ENCODE measurements at places on chromosomes 7 and 10. TPM values are rescaled to one million over a fixed set of nuclear protein-coding genes. Genes with fewer than 3 reads are reported as not detected.

Gene LAMB1
- total RNA-seq = 117 TPM

Gene AGBL3
- total RNA-seq = 0.28 TPM

Gene MNX1
- not detected for total RNA-seq

Gene PPP1R17
- not detected for total RNA-seq

Gene CALHM3
- not detected for total RNA-seq

Gene NEUROG3
- total RNA-seq = not detected

Gene AOAH
- not detected for total RNA-seq

- DNase-seq = no peak
Observed at GRCh38 chr7:151008511-151009323, 15.6 kb downstream of the ATG9B start.

- DNase-seq = no peak
Observed at GRCh38 chr7:140732416-140732815, 35.9 kb downstream of the NDUFB2 start.

DNA sequence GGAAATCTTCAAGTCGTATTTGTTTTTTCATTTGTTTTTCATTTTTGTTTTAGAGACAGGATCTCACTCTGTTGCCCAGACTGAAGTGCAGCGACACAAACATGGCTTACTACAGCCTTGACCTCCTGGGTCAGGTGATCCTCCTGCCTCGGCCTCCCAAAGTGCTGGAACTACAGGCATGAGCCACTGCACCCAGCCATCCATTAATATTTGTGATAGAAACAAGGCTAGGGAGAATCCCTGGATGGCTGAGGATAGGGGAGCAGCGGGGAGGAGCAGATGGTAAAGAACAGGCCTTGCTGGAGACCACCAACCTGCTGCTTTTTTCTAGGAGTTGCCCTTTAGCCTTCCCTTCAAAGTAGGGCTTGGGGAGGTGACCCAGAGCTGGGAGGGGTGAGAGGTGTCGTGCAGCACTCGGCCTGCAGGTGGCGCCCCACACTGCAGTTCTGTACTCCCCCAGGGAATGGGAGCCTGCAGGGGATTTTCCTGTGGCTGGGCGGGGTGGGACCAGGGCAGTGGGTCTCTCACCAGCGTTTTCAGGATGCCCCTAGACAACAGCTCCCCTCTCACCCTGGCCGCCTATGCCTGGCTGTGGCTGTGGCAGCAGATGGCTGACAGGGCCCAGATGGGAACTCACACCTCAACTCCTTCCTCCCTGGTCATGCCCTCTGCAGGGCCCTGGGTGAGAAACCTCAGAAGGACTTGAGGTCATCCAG, 12.6 kb upstream of the CDH23 start:
- peak; percentile 21 for DNase-seq

DNA sequence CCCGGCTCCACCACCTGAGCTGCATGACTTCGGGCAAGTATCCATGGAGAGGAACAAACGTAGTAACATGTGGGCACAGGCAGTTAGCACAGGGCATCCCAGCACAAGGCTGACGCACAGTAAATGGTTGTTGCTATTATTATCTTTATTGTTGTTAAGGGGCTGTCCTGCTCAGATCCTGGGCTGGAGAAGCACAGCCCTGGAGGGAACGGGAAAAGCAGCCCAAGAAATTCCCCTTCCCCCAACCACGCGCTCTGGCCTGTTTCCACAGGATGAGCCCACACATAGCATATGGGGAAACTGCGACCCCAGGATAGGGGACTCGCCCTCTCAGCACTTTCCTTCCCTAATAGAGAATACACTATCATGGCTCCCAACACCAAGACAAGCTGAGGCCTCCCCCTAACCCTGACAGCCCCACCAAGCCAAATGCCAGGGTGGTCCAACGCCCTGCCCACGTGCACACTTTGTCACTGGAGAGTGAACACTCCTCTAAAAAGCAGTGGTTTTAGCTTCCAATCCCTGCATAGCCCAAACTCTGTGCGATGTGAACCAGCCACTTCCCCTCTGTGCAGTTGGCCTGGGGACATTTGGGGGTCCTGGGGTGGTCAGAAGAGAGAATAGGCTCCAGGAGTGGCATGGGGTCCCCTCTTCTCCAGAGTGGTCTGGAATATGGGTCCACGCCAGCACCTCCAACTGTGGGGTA, 11.0 kb downstream of the PSD start:
- no peak for DNase-seq

- DNase-seq = no peak
Observed at GRCh38 chr7:34357068-34357467, 300.9 kb upstream of the NPSR1 start.

GRCh38 chr7:94999069-94999351, 91.6 kb downstream of the PPP1R9A start:
- DNase-seq = no peak

GRCh38 chr7:54989453-54990225, 29.2 kb upstream of the EGFR start:
- no peak for DNase-seq

GRCh38 chr7:46201961-46202360, 280.9 kb upstream of the IGFBP3 start:
- DNase-seq = peak; percentile 34

GRCh38 chr7:16071246-16071857, 350.0 kb downstream of the CRPPA start:
- DNase-seq = peak; percentile 67

- peak; percentile 90 for DNase-seq
Observed at GRCh38 chr7:143492043-143492471, 14.4 kb downstream of the TAS2R41 start.

GRCh38 chr10:96666741-96667140, 53.6 kb downstream of the PIK3AP1 start:
- no peak for DNase-seq

GRCh38 chr10:103855424-103855823, at the start of gene SH3PXD2A:
Gene SH3PXD2A (minus strand): TSS chr10:103855576. CDS start chr10:103855266, 310 bp downstream.
- no peak for DNase-seq

DNA sequence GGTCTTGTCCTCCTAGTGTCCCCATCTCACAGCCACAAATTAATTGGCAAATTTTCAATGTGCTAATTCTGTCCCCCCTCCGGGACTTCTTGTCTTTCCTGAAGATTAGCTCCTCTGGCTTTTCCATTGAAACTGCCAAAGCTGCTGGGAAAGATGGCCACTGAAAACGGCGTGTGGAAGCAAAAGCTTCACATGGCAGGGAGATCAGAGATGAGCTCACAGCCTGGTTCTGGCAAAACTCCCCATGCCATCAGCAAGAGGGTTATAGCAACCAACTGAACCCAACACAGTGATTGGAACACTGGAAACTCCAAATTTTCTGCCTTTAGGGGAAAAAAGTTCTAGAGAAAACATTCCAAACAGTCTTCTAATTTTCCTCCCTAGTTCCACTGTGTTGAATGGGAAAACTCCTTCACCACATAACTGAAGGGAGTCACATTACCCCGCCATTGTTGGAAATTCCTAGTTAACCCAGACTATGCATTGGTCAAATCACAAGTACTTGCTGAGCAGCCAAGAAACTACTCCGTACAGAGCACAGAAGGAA, 37.0 kb downstream of the NRAP start:
- DNase-seq = no peak

- DNase-seq = no peak
Observed at GRCh38 chr10:20648263-20648874, 248.7 kb downstream of the NEBL start.

DNA sequence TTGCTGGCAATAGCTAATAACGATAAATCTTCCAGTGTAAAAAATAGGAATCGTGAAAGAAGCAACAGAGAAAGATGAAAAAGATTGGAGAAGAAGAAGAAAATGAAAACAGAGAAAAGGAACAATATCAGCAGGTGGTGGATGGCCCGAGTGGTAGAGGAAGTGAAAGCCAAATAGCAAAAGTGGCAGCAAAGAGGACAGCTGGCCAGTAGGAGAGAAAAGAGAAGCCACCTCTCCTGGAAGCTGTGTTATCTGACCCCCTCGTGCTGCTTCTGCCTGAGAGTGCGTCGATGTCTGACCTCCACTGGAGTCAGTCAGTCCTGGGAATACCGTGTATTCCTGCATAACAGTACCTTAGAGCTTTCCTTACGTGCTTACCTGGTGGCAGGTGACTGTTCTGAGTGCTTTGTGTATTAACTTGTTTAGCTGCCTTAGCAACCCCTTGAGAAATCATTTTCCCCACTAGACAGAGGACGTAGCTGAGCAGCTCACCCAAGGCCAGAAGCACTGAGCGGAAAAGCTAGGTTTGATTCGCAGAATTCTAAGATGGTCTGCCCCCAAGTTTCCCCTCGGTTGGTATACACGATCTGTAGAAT, 88.3 kb downstream of the CHN2 start:
- DNase-seq = no peak

- DNase-seq = no peak
Observed at GRCh38 chr7:51256916-51257315, 59.7 kb downstream of the COBL start.

GRCh38 chr10:33337326-33337957, 3.0 kb upstream of the NRP1 start:
- DNase-seq = peak; percentile 68

GRCh38 chr7:106514881-106515280, 146.1 kb downstream of the CCDC71L start:
- DNase-seq = no peak

DNA sequence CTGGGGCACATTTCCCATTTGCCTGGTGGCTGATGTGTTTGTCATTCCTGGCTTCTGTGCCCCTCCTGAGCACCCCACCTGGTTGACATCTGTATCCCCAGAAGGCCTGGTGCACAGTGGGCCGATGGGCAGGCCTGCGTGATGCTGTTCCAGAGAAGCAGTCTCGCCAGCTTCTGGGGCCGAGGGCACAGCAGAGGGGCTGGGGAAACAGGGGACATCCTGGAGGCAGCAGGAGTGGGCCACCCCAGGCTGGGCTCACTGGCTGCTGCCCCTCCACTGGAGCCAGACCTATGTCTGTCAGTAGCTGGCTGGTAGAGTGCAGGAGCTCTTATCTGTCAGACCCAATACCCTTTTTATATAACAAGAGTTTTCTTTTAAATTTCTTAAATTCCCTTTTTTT, 896 bp upstream of the MYL7 start:
- no peak for DNase-seq

DNA sequence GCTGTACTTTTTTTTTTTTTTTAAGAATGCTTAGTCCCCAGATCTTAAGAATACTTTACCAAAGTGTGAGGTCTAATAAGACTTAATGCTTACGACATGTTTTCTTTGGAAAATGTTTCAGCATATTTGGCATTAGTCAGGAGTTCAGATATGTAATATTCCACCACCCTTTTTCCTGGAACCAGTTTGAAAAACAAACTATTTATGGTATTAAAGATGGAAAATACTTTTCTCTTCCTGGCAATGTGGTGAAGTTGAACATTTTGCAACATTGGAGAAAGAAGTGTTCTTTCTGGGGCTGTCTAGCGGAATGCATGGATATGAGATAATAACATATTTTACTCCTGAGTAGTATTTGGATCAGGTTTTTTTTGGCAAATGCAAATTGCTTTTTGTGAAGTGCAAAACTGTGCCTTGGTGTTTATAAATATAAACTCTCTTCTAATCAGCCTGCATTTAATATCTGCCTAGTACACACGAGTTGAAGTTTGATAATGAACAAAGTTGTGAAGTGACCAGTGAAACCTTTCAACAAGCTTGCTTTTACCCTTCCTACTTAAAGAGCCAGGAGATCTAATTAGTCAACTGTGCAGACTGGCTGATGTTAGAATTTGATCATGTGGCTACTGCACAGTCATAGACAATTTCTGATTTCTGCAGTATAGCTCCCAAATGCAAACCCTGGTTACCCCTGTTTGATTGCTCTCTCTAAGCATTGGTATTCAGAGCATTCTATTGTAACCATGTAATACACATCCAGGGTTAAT, 20.9 kb downstream of the MAP3K8 start:
- DNase-seq = peak; percentile 86

DNA sequence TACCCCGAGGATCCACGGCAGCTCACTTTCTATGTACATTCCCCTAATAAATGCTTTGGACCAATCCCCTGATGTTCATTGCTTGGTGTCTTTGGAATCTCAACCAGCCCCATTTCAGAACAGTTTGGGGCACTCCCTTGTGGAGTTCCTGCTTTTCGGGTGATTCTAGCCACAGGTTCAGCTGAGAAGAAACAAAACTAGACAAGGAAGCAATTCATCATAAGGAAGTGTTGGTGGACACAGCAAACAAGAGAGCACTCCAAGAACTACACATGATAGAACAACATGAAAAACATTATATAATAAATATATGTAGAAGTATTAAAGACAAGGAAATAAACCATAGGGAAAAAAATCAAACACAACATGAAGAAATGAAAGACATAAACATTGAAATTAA, 6.0 kb upstream of the CCDC136 start:
- no peak for DNase-seq

DNA sequence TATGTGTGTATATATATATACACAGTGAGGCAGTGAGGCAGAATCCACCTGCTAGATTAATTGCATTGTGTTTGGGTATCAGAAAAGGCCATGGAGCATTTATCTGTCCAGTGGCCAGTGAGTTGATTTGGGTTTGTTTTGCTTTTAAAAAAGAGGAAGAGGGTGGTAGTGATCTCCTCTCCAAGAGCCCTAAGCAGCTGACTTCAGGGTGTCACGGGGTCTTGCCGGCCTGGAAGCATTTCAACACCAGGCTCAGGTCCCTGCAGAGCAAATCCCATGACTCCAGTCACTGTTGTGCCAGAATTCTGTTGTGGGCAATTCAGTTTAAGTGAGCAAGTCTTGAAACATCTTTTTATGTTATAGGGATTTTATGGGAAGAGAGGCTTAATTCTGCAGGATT, 30.6 kb upstream of the GPNMB start:
- no peak for DNase-seq

GRCh38 chr7:143289421-143289820, 1.3 kb downstream of the CASP2 start:
- DNase-seq = peak; percentile 48

- no peak for DNase-seq
Observed at GRCh38 chr7:86158111-86158510, 485.6 kb upstream of the GRM3 start.

DNA sequence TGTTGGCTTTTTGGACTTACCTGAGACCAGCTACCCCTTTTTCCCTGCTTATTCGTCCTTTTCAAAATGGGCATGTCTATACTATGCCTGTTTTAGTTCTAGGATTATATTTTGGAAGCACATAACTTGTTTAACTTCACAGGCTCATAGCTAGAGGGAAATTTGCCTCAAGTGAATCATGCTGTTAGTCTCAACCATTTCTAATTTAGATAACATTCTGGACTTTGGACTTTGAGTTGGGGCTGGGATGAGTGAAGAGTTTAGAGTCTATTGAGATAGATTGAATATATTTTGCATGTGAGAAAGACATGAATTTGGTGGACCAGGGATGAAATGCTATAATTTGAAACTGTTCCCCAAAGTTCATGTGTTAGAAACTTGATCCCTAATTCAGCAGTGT, 554.6 kb upstream of the C7orf33 start:
- no peak for DNase-seq

- no peak for DNase-seq
Observed at GRCh38 chr10:16942381-16943078, 125.3 kb upstream of the RSU1 start.

GRCh38 chr7:151885202-151885580, 8.3 kb upstream of the PRKAG2 start:
- DNase-seq = no peak

DNA sequence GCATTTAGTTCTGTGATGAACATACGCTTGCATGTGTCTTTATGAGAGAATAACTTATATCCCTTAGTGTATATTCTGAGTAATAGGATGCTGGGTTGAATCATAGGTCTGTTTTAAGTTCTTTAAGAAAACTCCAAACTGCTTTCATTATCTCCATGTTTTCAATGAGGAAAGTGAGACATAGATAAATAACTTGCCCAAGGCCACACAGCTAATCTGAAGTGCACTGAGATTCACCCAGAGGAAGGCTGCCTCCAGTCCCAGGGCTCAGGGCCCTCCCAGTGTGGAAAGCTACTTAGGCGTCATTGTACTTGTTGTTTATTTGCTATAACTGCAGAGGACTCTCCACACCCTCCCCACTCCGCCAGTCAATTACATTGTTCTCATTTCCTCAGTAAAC, 126.7 kb downstream of the INHBA start:
- DNase-seq = peak; percentile 69
